Pancreas (tissue), 10 donors: ENCODE measurements at places on chromosomes 5 and 9.

GRCh38 chr5:173670791-173671120 is 54.3 kb upstream of the BOD1 start:
- DNase-seq: no peak

DNA sequence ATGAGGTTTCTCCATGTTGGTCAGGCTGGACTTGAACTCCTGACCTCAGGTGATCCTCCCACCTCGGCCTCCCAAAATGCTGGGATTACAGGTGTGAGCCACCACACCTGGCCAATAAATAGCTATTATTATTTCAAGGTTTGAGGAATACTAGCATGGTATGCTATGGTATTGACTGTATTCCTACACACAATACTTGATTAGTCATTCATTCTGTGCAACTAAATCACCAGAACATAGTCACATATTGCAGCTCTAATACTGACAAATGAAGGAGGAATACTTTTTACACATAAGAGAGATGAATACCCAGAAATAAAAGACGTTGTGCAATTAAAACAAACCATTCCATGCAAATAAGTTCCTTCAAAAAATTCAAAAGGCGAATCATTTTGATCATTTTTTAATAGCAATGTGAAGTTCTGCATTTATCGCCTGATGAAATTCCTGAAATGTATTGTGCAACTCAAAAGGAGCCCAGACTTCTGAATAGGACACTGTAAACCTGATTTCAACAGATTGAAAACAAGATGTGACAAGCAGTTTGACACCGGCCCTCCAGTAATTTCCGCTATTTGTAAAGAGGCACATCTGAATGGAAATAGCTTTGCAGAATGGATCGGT is 687.4 kb upstream of the SEMA6A start:
- no peak for DNase-seq

DNA sequence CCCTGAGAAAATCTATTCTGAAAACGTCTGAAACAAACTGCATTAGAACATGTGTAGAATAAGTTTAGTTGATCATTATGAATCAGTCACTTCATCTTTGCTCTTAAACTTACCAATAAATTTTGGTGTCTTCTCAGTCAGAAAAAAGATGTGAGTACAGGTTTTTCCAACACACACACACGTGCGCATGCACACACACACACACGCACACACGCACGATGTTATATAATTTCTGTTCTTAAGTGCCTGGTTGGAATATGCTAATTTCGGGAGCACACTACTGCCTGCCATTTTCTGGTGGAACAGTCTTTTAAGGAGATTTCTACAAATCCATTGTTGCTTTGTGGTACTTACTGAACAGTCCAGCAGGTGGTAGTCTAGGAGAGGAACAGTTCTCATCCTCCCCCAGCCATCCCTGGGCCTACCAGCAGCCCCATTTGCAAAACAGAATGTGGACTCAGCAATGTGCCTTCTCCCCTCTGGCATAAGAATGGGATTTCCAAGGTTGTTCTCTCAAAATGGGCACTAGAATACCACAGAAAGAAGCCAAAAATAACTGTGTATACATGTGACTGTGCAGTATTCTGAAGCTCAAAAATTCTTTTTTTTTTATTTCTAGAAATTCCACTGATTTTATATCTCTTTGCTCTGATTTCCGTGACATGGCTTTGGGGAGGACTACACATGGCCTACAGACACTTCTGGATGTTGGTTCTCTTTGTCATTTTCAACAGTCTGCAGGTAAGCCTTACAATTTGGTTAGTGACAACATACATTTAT is 281.3 kb downstream of the ARRDC3 start:
- DNase-seq: peak; percentile 53

GRCh38 chr9:109560470-109561132 is 62.5 kb upstream of the PTPN3 start:
- DNase-seq: no peak

DNA sequence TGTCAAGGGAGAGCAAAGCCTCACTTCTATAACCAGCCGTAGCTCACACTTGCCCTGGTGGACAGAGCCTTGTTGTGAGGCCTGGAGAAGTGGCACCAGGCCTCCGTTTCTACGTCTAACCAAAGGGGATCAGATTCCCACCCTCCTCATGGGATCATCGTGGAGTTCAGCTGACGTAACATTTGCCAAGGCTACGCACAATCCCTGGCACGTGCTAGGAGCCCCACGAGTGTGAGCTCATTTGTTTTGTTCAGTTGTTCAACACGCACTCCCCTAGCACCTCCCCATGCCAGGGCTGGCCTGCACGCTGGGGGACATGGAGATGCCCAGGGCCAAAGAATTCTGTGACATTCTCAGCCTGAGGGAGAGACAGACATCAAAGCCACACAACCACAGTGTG is 23.1 kb downstream of the ADGRD2 start:
- no peak for DNase-seq

- no peak for DNase-seq
Observed at GRCh38 chr9:110141227-110141793, 66.6 kb downstream of the C9orf152 start.

GRCh38 chr5:74685979-74686631 is 1.1 kb downstream of the HEXB start:
- no peak for DNase-seq

GRCh38 chr5:141994511-141995136 is 18.2 kb downstream of the GNPDA1 start:
- DNase-seq: no peak

DNA sequence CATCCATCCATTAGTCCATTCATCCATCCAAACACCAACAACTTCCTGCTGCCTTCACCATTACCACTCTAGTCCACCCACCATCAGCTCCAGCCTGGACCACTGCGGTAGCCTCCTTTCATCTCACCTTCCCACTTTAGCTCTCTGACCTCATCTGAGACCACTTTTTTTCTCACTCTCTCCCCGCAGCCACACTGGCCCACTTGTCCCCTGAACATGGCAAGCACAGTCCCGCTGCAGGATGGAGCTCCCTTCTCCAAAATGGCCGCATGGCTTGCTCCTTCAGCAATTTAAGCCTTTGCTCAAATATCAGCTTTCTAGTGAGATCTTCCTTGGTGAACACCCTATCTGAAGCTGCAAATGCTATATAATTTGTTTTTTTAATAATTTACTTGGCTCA is 11.1 kb downstream of the CSF1R start:
- no peak for DNase-seq

DNA sequence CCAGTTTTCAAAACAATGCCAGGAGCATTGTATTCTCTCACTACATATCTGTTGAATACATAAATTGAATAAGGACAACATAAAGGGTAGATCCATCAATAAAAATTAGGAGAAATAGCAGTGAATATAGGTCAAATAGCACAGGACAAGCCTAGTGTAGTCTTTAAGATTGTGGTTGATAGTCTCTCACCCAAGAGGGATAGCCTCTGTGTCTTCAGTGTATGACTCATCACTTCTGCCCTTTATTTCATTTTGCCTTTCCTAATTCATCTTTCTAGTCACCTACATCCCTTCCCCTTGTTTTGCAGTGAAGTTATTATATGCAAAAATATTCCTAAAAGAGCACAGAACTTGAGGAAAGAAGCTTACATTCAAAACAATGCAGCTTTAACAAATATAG is 335.0 kb upstream of the TUSC1 start:
- DNase-seq: no peak

DNA sequence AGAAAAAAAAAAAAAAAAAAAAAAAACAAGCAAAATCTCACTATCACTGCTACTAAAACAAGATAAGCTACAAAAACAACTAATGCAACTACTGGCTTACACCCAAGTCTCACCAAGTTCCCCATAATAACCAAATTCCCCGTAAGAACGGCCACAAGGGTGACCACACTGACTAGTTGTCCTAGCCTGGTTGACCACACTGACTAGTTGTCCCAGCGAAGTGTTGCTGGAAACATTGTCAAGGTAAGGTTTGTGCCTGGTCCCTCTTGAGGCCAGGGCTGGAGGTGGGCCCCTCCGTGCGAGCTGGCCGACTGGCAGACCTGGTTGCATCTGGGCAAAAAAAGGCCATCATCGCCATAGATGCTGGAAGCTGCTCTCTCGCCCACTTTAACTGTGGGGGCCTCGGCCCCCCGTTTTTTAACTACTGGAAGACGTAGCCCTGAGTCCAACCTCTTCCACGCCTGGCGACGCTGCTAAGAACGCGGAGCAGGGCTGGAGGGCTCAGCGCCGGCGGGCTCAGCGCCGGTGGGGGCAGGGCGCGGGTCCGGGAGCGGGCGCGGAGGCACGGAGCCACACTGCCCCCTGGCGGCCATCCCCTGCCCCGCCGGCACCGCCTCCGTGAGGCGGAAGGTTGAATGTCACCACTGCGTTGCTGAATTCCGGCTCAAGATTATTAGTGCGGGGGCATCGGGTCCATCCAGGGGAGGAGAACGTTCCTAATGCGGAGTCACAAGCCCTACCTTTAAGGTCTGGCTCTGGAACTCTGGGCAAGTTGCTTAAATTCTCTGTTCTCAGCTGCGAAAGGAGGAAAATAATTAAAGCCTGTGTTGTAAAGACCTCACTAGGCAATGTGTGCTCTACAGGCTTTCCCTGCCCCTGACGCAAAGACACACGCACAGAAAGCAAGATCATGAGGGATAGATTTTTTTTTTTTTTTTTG is 84.0 kb downstream of the HSD17B3 start:
- peak; percentile 89 for DNase-seq

- no peak for DNase-seq
Observed at GRCh38 chr5:56321236-56321881, 88.2 kb upstream of the ANKRD55 start.

DNA sequence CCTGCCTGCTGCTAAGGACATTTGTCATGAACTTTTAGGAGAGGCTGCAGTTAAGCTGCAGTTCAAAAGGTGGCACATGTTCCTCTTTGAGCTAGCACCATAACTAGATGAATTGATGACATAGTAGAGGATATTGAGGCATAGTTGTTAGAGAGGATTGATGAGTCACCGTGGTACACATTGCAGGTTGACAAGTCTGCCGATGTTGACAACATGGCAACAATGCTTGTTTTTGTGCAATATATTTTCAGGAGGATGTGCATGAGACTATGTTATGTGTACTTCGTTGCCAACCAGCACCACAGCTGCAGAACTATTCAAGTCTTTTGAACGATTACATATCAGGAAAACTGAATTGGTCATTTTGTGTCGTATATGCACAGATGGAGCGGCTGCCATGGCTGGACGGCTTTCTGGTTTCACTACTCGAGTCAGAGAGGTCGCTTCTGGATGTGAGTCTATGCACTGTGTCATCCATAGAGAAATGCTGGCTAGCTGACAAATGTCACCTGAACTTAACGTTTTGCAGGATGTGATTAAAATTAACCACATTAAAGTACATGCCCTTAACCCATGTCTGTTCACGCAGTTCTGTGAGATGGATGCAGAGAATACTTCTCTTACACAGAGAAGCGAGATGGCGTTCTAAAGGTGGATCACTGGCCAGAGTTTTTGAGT is 24.2 kb downstream of the ANP32B start:
- DNase-seq: no peak

DNA sequence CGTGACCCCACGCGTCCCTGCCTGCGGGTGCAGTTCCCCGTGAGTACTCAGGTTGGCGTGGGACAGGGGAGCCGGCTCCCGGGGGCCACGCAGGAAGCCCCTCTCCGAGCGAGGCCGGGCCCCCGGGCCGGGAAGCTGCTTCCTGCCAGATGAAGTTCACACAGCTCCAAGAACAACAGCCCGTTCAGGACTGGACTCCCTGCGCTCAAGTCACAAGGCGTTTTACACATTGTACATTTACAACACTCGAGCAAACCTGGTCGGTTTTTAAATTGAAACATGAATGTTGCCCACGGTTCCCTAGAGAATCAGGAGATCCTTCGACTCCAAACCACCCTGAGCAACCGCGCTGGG is 22.4 kb downstream of the SLC9A3 start:
- DNase-seq: no peak

DNA sequence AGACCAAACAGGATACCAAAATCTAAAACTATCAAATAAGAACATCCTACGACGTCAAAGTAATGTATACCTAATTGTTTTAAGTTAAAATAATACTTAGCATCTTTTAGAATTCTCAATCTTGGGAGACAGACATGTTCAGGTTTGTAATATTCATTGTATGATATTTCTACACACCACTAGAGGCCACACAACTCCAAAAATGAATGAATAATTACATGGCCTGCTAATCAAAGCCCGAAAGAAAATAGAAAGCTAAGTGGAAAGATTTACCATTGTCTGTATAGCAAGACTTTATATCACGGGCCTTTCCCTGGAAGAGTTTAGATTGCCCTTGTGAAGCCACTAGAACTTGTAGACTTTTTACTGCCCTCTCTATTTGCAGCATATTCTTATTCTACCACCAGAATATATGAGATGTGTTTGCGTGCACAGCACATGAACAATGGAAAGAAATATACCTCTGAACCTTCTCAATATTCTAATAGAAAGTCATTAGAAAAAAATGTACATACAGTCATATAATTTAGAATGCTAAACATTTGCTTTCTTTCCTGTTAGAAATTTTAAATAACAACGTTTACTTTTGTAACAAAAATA is 380.1 kb upstream of the NUDT12 start:
- no peak for DNase-seq

- no peak for DNase-seq
Observed at GRCh38 chr9:97293818-97294217, 13.6 kb upstream of the CCDC180 start.

DNA sequence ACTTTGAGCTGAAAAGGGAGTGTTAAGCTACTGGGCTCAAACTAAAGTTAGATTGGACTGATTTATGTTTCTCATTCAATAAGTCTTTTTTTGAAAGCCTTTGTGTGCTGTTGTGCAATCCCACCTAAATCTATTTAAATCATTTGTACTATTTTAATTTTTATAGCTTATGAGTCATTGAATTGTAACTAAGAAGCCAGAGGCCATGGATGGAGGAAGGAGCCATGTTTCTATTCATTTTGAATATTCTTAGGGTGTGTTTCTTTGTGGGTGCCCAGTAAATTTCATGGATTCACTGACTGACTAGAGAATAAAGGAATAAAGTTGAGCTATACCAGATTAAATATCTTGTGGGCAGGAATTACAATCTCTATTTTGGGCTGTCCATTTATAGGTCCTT is 238.5 kb downstream of the KIF4B start:
- DNase-seq: no peak

DNA sequence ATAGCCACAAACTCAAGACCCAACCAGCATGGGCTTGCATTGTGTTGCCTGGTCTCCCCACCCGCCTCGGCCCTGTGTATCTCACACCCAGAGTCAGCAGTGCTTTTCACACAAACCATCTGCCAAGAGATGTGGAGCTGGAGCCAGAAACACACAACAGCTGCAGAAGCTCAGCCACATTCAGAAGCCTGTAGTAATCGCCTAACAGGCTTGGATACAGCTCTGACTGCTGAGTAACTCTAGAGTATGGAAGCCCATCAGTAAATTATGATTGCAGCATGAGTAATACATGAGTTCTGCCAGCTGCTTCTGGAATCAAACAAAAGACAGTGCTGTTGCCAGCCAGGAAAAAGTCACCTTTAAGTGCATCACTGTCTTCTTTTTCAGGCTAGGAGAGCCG is 16.0 kb downstream of the TEK start:
- peak; percentile 50 for DNase-seq

DNA sequence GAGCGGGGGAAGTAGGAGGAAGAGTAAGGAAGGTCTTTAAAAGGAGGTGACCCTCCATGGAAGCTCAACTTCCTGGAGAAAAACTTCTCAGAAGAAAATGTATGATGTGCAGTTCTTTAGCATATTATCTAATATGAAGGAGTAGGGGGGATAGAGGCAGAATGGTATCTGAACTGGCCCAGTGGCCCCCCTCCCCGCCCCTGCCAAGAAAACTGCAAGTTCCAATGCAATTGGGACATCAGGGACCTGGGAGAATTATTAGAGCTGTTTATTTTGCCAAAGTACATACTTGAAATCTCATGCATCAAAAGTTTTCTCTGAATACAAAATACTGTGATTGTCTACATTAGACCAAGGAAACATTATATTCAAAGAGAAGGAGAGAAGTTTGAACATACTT is 40.6 kb upstream of the GAS1 start:
- DNase-seq: no peak

GRCh38 chr5:79484731-79485130 is 29.2 kb downstream of the HOMER1 start:
- no peak for DNase-seq
